ENCODE measurements at places on chromosomes 12 and 14.

DNA sequence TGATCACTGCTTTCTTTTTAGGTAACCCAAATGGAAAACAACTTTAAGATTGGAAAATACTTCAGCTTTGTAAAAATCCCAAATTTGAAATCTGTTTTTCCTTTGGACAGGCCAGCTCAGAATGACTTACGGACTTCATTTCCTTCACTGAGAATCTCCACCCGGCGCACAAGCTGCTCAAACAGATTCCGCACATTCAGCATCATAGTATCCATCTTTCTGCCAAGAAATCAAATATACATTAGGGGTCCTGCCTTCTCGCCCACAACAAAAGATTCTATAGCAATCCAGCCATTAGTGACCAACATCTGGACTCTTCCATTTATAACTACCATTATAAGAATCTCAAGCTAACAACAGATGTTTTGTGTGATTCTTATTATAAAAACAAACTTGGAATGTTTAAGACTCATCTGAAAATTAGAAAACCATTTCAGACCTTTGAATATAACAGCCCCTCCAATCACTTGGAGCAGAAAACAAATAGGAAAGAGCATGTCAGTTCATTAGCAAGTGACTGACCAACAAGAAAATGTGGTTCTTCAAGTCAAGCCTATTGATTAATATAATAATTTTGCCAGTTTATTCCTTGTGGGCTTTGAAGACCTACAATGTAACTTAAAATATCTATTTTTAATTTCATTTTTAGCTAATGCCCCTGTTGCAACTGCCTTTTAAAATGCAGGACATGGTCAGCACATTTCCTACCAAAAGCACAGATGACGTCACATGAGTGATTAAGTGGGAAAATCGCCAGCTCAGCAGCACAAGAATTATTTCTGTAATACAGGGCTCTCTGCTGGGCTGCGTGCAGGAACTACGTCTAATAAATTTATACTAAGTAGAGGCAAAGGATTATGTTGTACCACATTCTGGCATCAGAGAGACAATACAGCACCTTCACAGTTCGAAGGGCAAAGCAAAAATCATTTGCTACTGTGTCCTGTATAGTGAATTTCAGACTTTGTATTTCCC lies 8.5 kb downstream of the RACGAP1 start:
- peak; percentile 26 for DNase-seq

DNA sequence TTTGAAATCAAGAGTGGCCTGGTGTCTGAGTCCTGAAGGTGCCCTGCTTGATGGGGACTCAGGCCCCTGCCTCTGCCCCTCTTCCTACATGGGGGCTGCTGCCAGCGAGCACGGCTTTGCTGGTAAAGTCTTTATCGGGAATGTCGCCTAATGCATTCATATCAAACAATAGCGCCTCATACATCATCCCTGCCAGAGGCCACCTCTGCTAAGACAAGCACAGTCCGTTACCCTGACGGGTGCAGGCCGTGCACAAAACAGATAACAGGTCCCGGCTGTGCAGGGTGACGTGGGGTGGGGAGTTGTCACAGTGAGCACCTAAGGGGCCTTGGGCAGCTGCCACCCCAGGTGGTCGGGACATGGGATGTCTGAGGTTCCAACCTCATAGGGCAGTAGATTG lies 68.4 kb upstream of the FAM222A start:
- DNase-seq = no peak

GRCh38 chr12:131608740-131609690 lies 101.9 kb upstream of the SFSWAP start:
- DNase-seq = no peak

DNA sequence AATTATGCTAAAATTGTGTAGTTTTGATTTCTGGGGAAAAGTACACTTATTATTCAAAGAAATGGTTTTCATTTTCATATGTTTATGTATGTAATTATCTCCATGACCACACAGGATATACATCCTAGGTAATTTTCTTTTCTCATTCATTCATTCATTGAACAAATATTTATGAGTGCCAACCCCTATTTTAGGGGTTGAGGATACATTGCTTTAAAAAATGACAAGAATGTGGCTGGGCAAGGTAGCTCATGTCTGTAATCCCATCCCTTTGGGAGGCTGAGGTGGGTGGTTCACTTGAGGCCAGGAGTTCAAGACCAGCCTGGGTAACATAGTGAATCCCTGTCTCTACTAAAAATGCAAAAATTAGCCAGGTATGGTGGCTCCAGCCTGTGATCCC lies 40.9 kb downstream of the SGPP1 start:
- no peak for DNase-seq

Data from pulmonary artery endothelial cell (primary cell).